ENCODE measurements at places on chromosomes 2 and 18.

- DNase-seq: no peak
Measured at GRCh38 chr2:7625392-7626138, 708.4 kb downstream of the RNF144A start.

GRCh38 chr18:240175-240574, 27.7 kb downstream of the THOC1 start:
- DNase-seq: no peak

- DNase-seq: no peak
Measured at GRCh38 chr18:65523461-65523860, 227.4 kb upstream of the CDH7 start.

GRCh38 chr2:177044671-177045070, 167.9 kb upstream of the HNRNPA3 start:
- DNase-seq: no peak

DNA sequence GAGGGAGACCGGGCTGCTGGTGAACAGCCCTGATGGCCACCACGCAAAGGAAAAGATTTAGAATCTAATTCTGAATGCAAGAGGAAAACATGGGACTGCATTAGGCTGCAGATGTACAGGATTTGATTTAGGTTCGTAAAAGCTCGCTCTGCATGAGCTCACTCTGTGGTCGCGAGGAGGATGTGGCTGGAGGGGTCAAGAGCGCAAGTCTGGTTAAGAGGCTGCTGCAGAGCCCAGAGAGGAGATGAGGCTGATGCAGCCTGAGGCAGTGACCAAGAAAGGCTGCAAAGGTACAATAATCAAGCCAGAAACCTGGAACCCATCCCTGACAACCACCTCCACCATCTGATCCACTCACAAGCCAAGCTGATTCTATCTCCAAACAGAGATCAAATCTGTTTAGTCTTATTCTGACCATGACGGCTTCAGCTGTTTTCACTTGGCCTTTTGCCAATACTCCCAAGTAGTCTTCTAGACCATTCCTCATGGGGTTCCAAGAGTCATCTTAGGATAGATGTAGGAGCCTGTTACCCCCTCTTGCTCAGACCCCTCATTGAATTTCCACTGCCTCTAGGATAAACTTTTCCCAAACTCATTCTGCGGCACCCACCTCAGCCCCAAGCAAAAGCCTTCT, 58.9 kb upstream of the ARL4C start:
- DNase-seq: no peak
